ENCODE measurements at places on chromosomes 2 and 18.

DNA sequence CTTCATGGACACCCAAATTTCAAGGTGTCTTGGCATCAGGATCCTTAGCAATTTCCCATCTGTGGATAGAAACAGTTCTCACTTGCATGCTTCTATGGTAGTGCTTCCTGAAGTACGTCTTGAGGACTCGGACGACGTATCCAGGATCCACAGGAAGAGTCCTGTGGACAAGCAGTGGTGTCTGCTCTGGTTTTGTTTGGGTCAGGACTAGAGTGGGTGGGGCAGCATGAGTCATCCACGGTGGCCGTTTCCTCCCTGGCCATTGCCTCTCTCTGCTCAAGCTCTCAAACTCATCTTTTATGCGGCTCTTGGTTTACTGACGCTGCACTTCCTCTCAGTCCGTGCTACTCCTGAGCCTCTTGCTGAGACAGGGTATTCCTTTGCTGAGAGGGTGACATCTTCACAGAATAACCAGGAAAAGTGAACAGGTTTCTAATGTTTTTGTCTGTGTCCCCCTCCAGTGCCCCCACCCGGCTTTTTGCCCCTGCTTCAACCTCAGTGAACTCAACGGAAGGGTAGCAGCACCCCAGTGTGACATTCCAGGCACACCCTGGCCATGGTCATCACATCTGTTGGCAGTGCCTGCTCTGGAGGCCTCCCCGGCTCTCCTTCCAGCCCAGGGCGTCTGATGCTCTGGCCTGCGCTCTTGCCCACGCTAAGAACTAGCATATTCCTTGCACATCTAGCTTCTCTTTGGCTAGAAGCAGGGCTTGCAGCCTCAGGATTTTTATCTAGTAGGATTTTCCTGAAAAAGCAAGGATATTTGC is 62.2 kb downstream of the ARMC9 start:
- DNase-seq, result no peak

GRCh38 chr2:154692927-154693326 is 5.6 kb upstream of the KCNJ3 start:
- DNase-seq, result no peak

DNA sequence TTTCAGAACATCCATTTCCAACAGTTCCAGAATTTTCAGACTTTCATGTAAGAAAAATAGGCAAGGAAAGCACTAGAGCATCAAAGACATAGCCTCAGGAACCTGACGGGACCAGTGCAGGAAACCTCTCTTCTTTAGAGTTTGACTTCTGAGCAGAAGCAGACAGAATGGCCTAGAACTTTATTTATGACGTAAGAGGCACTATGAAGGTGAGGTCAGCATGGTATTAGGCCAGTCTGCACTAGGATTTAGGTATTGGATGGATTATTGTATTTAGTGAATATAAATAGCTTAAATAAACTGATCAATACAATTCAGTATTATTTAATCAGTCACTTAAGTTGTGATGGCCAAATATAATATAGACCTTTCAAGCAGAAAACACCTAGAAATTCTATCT is 117.6 kb downstream of the CYRIA start:
- no peak for DNase-seq

GRCh38 chr2:136527560-136527959 is 237.8 kb upstream of the THSD7B start:
- DNase-seq, result no peak

DNA sequence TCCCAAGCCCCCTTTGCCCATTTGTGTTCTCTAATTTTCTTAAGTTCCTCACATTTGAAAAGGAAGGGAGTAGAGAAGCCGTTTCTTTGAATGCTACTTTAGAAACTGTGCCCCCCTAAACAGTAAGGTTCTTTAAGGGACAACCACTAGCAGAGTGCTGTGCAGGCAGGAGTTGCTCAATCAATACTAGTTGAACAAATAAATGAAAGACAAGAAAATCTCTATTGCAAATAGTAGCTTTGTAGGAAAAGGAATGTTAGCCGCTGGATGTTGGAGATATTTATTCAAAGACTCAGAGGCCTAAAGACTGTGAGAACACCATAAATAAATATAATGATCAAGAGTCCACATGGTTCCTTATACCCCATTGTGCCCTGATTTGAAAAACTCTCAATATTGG is 119.8 kb upstream of the SMAD7 start:
- DNase-seq, result no peak

- no peak for DNase-seq
These were observed 46.8 kb upstream of the ANXA4 start for GRCh38 chr2:69694894-69695849.

GRCh38 chr2:224819075-224819474 is 102.9 kb upstream of the CCDC195 start:
- no peak for DNase-seq

GRCh38 chr2:174788291-174788929 is 24.1 kb upstream of the CHRNA1 start:
- no peak for DNase-seq

DNA sequence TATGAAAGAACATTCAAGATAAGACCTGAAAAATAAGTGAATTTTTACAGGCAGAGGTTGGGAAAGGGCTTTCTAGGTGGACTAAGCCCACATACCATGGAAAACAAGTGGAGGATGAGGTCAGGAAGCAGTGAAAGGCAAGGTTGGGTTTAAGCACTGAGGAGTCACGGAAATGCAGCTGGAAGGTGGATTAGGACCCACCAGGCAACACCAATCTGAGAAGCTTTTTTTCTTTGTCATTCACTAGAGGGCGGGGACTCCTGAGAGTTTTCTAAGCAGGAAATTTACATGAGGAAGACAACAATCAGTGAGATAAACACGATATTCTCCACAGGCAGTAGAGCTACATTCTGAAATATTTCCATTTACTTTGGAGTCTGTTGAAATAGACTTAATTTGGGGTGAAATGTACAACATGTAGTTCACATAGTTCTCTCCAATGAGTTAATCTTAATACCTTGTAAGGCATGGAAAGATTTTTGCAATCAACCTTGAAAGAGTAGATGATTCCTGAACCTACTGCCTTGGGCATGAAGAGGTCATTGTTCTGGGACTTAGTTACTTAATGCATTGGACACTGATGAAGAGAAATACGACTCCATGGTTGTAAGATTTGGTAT is 40.7 kb downstream of the VIT start:
- no peak for DNase-seq

DNA sequence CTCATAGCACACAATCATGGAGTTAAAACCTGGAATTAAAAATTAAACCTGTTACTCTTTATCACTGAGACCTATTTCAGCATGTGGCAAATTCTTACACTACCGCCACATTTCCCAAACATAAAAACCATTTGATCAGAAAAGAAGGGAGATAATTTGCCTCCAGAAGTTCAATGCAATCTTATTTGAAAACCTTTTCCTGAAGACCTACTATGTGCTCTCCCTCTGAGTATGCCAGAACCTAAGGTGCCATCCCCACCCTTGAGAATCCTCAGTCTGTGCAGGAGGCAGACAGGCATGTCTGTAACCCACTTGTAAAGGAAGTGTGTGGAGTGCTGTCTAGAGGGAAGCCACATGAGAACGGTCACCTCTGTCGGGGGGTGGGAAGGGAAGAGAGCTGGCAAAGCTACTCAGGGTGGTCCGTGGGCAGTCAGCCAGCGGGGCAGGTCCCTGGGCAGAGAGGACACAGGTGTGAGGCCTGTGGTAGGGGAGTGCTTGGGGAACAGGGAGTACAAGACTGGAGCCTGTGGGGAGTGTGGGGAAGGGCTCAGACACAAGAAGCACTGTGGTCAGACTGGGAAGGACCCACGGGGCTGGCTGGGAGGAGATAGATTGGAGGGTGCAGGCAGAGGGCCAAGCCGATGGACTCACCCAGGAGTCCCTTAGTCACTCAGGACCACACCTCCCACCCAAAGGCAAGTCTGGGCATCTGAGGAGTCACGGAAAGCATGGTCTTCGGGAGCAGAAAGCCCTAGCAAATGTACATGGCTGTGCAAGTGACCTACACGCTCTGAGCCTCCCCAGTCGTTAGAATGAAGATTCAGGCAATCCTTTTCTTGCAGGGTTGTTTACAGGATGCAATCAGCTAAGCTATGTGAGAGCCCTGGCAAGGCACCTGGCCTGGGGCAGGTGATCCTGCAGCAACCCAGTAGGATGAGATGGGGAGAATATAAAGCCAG is 22.8 kb downstream of the CRACDL start:
- no peak for DNase-seq

DNA sequence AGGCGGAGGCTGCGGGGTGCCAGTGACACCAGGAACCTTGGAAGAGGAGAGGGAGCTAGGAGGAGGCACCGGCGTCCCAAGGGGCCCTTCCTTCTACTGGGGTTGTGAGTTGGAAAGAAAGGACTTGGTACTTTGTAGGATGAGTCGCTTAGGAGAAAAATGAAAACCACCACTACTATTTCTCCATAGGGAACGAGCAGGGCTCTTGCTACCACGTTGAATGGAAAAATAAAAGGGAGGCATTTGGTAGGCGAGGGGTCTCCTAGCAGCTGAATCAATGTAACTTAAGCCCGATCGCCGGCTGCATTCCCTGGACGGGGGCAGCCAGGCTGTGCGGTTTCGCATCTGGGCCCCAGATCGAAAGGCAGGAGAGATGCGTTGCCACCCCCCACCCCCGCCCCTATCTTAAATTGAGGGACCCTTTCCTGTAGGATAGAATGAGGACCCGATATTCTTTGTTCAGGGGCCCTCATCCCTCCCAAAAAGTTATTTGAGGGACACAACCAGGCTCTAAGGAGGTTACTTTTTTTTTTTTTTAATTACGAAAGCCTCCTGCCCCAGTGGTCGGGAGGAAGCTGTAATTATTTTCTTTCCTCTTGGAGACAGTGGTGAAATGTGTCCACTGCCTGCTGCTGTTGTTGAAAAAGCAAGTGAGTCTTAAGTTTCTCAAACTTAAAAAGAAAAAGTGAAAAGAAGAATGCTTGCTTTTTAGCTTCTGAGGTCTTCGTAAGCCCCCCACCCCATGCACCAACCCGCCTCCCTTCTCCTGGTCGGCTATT is 1.3 kb downstream of the IGFBP2 start:
- no peak for DNase-seq

DNA sequence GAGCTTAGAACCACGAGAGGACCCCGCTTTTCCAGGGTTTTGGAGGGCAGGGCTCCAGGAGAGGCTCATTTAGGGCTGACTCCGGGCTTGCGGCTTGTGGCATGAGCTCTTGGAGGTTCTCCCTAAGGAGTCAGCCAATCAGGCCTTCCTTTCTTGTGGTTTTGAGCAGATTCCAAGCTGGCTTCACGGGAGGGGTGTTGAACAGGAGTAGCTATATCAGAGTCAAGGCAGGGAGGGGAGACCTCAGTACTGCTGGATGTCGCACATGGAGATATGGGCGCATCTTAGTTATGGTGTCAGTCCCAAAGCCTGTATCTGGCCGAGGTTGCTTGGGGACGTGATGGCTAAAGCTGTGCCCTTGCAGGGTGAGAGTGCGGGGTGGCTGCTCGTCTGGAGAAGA is 98.6 kb downstream of the AGAP1 start:
- no peak for DNase-seq

DNA sequence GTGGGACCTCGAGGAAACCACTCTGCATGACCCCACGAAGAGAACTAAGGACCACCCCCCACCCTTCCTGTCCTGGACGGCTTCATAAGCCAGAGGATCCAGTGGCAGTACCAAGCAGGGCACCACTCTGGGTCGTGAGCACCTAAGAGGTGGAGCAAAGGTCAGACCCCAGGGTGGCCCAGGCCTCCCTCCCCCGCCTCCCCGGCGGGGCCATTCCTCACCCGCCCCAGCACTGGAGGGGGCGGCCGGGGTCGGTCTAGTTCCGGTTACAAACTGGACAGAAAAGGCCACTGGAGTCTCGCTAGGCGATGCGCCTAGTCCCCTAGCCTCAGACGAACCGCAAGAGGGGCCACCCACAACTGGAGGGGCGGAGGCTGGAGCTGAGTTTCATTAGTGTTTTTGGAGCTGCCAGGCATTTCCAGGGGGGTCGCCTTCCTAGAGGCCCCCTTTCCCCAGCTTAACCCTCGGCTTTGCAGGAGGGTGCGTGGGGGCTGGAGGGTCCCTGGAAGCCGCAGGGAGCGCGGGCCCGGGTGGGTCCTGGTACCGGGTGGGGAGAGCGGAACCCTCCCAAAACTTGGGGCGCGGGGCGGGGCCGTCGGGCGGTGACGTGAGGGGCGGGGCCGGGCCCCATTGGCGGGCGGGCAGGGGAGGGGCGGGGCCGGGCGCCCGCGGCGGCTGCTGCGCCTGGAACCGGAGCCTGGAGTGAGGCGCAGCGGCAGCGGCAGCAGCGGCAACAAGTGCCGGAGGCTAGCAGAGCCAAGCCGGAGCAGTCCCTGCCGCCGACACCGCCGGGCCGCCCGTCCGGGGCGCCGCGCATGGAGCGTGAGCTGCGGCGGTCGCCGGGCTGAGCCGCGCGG is at the start of gene B3GNT2:
Gene B3GNT2 (plus strand): TSS at position 695 of the 857 bp plus-strand sequence. CDS start 26,106 bp downstream, outside the sequence.
- no peak for DNase-seq

DNA sequence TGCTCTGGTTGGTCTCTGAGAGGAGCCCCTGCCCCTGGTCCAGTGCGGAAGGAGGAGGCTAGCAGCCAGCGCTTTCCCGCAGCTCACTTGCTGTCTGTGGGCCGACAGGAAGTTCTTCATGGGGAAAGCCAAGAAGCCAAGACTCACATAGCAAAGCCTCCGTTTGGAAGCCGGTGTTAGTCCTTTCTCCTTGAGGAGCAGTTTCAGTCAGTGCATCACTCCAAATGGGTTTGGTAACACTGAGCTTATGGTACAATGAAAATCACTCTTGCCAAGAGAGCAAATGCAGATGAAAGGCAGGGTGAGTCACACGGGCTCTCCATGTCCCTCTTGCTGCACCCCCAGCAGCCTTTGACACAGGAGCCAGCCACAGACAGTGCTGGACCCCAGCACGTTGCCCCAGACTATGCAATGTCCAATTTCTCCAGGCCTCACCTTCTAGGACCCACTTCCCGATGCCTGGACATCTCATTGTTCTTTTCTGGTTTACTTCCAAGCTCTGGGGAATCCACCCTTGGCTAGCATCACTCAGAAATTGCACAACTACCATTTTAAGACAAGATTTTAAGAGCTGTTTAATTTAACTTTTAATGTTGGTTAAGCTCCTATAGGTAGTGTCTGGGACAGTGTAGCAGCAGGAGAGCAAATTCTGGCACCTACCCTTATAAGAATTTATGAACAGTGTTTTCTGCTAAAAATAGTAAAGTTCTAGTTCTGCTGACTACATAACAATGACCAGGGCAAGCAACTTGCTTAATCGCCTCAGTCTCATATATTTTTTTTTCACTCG is 174.9 kb downstream of the ASB1 start:
- no peak for DNase-seq

GRCh38 chr2:212173331-212173730 is 365.3 kb downstream of the ERBB4 start:
- no peak for DNase-seq

GRCh38 chr2:205692104-205692503 is 9.8 kb downstream of the NRP2 start:
- no peak for DNase-seq

All from esophagus squamous epithelium (tissue), 5 donors.